ENCODE measurements at places on chromosomes 6 and 20.
A peak's percentile ranks its signal among the peaks of the same experiment; 100 is the strongest.

GRCh38 chr6:152232501-152233151 lies 404.5 kb downstream of the SYNE1 start:
- DNase-seq: peak; percentile 11

DNA sequence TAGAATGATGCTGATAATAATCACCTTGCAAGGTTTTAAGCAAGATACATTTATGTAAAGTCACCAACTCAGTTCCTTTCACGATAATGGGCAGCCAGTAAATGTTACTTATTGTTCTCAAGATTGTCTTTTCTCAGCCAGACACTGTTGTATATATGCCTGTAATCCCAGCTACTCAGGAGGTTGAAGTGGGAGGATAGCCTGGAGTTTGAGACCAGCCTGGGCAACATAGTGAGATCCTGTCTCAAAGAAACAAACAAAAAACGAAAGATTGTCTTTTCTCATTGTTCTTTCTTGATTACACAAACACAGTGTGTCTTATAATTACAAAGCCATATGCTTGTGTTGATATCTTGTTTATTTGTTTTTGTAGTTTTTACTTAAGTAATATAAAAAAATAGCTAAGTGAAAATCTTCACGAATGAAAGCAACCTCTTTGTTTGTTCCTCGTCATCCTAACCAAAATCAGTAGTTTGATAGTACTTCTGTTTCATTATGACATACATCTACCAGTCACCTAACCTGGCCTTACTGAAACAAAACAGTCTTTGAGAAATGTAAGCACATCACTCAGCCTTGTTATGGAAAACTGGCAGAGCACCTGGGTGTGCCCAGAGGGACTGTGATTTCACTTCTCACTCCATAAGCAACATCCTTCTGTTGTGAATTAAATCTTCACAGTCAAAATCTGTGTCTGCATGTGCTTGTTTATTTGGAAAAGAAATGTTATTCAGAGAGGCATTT lies 436.2 kb upstream of the SOX4 start:
- DNase-seq: no peak

DNA sequence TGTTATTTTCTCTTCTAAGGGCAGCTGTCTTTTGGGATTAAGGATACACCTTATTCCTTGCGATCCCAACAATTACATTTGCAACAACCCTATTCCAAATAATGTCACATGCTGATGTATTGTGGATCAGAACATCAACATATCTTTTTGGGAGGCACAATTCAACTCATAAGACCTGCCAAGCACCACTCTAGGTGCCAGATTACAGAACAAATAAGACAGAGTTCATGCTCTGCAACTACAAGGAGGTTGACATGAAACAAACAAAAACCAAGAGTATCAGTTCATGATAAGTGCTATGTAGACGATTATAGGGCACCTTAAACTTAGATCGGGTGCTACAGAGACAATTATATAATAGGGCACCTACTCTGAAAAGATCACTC lies 203.2 kb upstream of the SGK1 start:
- no peak for DNase-seq

DNA sequence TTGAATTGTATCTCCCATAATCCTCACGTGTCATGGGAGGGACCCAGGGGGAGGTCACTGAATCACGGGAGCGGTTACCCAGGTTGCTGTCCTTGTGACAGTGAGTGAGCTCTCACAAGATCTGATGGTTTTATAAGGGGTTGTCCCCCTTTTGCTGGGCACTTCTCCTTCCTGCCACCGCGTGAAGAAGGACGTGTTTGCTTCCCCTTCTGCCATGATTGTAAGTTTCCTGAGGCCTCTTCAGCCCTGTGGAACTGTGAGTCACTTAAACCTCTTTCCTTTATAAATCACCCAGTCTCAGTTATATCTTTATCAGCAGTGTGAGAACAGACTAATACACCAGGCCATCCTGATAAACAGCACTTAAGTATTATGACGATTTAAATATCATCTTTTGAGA lies 9.0 kb upstream of the MRGBP start:
- DNase-seq: no peak

DNA sequence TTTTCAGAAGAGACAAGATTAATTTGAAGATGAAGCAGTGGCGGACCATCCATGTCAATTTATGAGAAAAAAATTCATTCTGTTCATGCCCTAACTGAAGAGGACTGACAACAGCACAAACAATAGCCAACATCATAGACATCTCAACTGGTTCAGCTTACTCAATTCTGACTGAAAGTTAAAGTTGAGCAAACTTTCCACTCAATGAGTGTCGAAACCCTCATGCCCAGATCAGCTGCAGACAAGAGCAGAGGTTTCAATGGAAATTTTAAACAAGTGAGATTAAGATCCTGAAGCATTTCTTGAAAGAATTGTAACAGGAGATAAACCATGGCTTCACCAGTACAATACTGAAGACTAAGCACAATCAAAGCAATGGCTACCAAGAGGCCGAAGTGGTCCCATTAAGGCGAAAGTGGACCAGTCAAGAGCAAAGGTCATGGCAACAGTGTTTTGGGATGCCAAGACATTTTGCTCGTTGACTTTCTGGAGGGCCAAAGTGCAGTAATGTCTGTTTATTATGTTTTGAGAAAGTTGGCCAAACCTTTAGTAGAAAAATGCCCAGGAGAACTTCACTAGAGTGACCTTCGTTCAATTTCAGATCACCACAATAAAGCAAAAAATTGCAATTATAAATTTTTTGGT lies 6.1 kb upstream of the SFT2D1 start:
- DNase-seq: no peak

DNA sequence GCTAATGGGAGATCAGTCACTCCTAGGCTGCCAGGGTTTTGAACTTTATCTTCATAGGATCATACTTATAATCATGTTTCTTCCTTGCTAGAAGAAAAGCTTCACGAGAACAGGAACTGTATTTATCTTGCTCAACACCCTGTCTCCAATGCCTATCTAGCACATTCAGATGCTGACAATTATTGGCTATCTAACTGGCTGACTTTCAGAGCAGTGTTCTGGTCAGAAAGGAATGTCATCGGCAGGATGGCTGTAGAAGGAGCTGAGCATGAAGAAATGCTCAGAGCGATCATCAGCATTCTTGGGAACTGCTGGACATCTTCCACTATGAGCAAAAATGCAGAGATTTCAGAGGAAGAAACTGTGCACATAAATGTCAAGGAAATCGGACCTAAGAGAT lies 628.0 kb upstream of the NRSN1 start:
- DNase-seq: no peak

- no peak for DNase-seq
Observed at GRCh38 chr20:36957875-36958667, 6.6 kb upstream of the SAMHD1 start.

DNA sequence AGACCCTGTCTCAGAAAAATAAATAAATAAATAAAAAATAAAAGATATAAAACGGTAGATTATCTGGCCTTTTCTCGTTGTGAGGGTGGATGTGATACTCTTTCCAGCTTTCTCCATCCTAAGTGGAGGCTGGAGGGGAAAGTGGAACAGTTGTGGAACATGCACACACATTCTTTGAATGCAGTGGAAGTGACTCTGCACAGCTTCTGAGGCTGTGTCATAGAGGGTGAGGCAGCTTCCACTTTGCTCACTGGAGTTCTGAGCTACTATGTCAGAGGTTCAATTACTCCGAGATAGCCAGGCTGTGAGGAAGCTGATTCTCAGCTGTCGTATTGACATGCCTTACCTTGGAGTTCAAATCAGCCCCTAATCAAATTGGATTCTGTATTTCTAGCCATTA lies 82.2 kb downstream of the CHMP4B start:
- no peak for DNase-seq

GRCh38 chr6:143198312-143198711 lies 137.6 kb downstream of the AIG1 start:
- no peak for DNase-seq

DNA sequence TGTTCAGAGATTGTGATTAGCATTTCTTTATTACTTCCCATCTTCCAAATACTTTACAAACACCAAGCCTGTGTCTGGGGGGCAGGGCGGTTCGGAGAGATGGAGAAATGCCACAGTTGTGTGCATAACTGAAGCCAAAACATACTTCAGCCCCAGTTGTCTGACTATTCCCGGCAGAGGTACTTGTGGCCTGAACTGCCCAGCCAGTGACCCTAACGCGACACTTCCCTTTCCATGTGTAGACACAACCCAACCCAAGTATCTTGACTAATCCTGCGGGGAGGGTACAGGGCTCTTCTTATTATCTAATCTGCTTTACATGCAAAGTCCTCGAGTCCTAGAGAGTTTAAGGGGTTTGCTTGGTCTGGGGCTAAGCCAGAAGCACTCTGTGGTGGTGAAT lies 46.2 kb downstream of the ISM1 start:
- DNase-seq: no peak

DNA sequence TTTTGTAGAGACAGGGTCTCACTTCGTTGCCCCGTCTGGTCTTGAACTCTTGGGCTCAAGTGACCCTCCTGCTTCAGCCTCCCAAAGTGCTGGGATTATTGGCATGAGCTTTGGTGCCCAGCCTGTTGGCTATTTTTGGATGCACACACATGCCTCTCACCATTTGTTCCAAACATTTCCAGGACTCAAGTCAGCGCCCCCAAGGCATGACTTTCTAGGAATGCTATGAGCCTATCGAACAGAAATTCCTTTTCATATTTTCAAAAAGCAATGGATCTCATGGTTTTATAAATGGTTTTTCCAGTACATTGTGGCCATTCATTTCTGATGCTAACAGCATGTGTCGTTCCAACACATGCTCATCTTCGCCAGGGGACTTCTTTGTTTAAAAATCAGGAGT lies 119.3 kb upstream of the NAA20 start:
- no peak for DNase-seq

DNA sequence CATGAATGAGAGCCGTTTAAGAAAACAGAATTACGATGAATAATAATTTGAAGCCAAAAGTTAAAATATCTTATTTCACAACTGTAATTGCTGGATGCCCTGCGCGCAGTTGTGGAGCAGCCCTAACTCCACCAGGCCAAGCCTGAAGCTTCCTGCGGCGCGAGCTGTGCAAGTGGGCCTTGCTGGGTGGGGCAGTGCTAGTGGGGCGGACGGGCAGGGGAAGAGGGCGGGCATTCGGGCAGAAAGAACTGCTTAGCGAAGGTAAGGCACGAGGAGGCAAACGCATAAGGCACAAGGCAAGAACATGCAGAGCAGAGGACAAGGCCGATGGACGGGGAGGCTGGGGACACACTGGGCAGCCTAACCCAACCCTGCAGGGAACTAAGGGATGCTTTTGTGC lies 2.3 kb downstream of the HLA-DQB2 start:
- no peak for DNase-seq

- DNase-seq: no peak
Observed at GRCh38 chr6:89081129-89081422, 525 bp downstream of the PNRC1 start.

DNA sequence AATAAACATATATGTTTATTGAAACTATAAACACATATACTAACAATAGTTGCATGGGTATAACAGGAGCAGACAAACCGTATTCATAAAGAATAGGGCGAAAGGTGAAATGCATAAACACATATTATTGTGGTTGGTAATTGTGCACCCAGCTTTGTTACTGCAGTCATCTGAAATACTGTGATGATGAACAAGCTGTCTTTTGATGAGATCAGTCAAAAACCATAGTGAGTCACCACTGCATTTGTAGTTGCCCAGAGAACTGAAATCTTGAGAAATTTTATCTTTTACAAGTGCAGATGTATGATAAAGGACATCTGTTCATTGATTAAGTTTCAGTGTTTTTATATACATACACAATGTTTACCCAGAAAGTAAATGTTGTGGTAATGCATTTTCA lies 133.7 kb downstream of the MYO6 start:
- DNase-seq: no peak

GRCh38 chr6:54810147-54810546 lies 36.4 kb upstream of the FAM83B start:
- no peak for DNase-seq

- DNase-seq: no peak
Observed at GRCh38 chr6:105199711-105200110, 19.9 kb upstream of the POPDC3 start.

DNA sequence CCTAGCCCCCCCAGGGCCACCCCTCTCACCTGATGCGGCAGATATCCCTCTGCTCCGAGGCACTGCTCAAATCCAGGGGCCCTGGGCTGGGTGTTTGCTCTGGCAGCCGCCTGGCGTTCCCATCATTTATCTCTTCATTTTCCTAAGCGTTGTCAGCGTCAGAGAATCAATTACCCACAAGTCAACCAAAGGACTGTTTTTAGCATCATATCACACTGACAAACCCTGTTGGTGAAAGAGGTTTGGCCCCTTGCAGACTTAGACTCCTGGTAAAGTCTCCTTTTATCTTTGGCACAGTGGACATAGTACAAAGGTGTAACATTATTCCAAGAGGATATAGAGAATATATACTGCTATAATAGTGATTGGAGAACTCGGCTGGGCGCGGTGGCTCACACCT lies at the start of gene GHRH:
Gene GHRH (minus strand): TSS at position 101 of the 400 bp plus-strand sequence. CDS start 4,925 bp downstream, outside the sequence.
- DNase-seq: no peak

DNA sequence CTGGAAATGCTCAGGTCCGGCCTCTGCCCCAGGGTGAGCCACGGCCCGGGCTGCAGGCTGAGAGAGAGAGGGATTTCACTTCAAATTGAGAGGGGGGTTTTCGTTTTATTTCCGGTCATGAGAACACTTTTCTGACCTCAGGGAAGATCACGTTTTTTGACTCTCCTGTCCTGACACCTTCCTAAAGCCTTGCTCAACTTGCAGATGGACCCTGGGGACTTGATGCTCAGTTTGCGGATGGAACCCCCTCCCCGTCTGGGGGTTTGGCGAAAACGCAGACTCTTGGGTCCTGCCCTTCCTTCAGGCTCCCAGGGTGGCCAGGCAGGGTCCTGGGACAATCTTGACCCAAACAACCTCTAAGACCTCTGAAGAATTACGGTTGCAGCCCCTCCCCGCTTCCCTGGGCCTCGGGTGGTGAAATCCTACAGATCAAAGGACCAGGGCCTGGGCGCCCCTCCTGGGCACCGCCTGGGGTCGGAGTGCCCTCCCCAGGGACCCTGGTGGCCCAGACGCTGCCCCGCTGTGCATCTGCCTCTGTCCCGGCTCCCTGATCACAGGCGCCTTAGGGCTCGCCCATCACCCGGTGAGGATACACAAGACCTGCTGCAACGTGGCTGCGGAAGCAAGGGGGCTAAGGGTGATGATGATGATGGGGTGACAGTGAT lies 148.2 kb downstream of the ERMARD start:
- no peak for DNase-seq

- no peak for DNase-seq
Observed at GRCh38 chr20:3749087-3749688, 16.7 kb downstream of the HSPA12B start.

GRCh38 chr20:52747845-52748284 lies 224.3 kb upstream of the TSHZ2 start:
- no peak for DNase-seq

- DNase-seq: no peak
Observed at GRCh38 chr6:227074-227782, 65.1 kb upstream of the DUSP22 start.

DNA sequence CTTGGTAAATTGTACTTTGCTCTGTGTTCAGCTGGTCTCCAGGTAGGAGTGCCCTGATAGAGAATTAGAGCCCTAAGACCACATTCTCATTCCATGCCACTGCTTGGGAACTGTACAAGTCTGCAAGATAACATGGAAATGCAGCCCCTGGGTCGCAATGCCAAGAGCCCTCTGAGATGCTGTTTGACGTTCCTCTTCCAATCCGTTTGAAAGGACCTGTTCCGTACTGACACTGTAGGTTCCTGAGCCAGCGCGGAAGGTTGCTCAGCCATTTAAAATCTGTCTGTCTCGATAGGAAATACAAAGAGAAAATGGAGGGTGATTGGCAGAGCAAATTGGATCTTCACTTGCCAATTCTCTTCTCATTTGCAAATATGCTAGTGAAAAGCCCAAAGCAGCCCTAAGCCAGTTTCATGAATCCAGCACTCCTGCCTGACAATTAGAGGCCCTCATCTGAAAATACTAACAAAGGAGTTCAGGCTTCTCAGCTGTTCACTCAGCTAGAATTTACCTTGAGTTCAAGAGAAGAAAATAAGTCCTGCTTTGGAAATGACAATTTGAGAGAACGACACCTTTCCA lies 100.6 kb upstream of the AFDN start:
- no peak for DNase-seq

Data from stimulated activated CD4-positive, alpha-beta T cell treated with anti-CD3 and anti-CD28 coated beads, Interleukin-4, amount 100 ng/mL, for 1 hour (primary cell).